ENCODE measurements at places on chromosomes 6 and 20.
A peak's percentile ranks its signal among the peaks of the same experiment; 100 is the strongest.

DNA sequence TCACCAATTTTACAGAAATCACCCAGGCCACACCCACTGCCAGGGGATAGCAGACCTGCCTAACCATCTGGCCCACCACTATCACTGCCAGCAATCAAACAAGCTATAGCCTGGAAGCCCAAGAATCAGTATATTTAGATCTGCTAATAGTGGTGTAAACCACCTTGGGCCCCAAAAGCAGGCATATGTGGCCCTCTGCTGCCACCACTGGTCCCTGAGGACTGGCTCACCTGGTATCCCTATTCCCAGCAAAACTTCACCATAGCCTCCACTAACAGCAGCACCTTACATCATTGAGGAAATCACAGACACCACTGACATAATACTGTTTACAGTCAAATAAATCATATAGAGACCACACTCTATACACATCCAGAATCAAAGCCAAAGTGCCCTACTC lies 880.4 kb upstream of the MAN1A1 start:
- DNase-seq: no peak

DNA sequence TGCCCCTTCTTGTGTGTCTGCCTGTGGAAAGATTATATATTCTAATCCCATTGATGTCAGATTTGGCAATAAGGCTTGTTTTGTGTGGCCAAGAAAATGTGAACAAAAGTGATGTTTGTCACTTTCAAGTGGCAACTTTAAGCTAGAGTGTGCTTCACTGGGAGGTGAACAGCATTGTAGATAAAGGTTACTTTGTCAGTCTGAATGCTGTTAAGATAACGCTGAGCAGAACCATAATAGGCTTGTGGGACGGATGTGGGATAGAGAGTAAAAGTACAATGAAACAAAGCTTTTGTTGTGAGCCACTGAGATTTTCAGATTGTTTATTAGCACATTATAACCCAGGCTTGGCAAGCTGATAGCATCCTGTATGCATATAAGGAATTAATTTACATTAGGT lies 303.8 kb upstream of the MAN1A1 start:
- DNase-seq: no peak

DNA sequence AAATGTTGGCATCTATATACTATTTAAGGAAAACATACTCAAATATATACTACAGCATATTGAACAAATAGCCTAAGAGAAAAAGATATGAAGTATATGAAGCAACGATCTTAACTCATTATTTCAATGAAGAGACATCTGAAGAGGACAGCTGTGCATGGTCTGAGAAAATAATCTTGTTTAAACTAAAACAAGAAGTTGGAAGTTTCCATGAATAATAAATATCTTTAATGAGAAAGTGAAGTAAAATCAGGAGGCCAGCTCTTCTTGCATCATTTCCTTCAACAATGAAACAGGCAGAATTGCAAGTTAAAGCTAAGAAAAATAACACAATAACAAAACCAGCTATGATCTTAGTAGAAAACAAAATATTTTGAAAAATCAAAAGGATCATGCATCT lies 1265.4 kb upstream of the MAP3K7 start:
- no peak for DNase-seq

DNA sequence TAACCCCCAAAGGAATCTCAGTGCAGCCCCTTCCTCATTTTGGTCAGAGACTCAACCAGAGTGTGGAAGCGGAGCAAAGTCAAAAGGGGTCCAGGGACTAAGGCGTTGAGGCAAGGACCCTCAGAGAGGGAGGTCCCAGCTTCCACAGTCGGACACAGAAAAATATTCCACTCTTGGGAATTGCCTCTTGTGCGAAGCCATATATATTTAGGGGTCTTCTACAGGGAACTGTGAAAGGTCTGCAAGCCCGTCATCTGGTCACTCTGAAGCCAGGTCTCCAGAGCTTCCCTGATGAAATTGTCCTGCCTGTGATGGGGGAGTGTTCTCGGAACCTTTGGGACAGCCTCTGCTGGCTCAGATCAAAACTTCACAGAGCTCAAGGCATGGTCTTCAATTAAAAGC lies 160.8 kb downstream of the TBXT start:
- DNase-seq: no peak

GRCh38 chr6:148747145-148747470 lies 278 bp downstream of the UST start:
- no peak for DNase-seq

GRCh38 chr20:61968036-61968810 lies 97.5 kb downstream of the TAF4 start:
- no peak for DNase-seq

GRCh38 chr20:4113615-4114603 lies 98.6 kb upstream of the RNF24 start:
- DNase-seq: no peak

GRCh38 chr20:10179574-10180298 lies 38.9 kb upstream of the SNAP25 start:
- DNase-seq: no peak

- no peak for DNase-seq
These were observed 156.8 kb downstream of the CEBPB start for GRCh38 chr20:50347284-50348063.

GRCh38 chr6:117512987-117513573 lies 30.6 kb downstream of the DCBLD1 start:
- no peak for DNase-seq

GRCh38 chr6:100382031-100382430 lies 82.7 kb downstream of the SIM1 start:
- DNase-seq: no peak

- no peak for DNase-seq
These were observed 53.2 kb downstream of the PPP1R14C start for GRCh38 chr6:150195996-150196417.

- no peak for DNase-seq
These were observed 39.3 kb upstream of the DUSP22 start for GRCh38 chr6:252775-253535.

DNA sequence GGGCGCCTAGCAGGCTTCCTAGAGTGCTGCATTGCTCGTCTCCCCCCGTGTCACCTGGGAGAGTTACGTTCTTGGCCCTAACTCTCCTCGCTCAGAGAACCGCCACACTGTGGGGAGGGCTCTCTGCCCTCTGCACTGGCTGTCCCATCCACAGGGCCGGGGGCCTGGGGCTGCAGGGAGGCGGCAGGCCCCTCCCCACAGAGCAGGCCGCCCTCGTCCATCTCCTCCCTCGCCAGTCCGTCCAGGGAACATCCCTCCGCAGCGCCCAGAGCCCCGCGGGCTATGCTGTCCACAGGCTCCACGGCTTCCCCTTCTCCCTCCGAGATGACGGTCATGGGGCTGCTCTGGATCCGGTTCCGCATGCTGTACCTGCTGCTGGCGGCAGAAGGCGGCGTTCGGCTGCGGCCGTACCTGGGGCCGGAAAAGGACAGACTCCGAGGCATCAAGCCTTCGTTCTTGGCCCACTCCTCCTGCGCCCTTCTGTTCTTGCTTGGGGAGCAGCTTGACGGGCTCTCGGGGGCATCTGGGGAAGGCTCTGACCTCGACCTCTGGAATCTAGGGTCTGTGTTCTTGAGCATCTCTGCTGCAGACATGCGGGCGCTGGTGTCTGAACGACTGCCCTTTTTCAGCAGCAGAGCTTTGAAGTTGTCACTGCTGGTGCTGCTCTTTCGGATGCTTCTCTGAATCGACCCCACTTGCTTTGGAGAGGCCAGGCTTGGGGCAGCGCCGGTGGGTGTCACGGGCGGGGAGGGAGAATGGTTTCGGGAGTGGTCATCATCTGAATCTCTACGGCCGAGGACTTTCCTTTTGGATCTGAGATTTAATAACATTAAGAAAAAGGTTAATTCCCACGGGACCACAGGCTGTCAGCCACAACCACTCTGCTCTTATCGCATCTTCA lies 20.2 kb downstream of the HEBP2 start:
- DNase-seq: no peak

- DNase-seq: no peak
These were observed 664.8 kb upstream of the MMS22L start for GRCh38 chr6:97947841-97948240.

GRCh38 chr6:169896826-169897456 lies 145.5 kb downstream of the ERMARD start:
- peak; percentile 46 for DNase-seq

DNA sequence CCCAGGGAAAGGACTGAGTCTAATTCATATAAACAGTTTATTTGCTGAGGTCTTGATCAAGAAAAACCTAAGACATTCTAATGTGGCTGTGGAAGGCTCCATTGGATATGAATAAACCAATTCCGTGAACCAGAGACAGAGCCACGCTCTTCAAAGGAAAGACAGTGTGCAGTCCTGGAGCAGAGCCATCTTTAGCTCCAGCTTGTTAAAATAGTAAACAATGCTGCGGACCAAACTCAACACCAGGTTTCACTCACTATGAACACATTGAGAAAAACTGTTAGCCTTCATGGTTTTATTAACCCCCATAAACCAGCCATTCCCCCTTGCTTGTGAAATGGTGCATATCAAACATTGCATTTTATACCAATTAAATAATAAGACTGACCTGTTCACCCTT lies 61.9 kb downstream of the COL9A1 start:
- DNase-seq: no peak

DNA sequence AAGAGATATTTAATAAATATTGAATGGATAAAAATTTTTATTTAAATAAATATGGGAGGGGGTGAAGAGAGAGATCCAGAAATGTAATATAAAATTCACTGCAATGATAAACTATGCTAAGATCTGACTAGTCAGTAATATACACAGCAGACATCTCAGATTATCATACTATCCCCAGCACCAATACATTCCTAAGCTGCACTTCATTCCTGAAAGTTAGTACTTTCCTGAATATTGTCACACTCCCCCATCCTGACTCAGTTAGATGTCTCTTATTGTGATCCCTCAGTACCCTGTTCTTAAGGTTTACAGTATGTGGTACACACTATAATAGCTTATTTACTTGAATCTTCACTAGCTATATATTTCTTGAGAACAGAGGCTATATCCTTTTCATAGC lies 88.3 kb upstream of the KCNQ5 start:
- no peak for DNase-seq

DNA sequence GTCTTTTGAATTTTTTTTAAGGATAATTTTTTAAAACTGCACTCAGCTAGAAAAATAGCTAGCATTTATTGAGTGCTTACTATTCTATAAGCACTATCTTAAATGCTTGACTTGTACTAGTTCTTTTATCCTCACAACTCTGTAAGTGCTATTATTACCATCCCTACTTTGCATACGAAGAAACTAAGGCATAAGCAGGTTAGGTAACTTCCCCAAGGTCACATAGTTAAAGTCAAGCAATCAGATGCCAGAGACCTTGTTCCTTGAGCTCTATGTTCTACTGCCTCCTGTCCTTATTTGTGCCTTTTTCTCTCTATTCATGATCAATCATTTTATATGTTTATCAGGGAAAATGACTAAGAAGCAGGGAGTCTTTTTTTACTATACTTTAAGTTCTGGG lies 65.0 kb downstream of the GCLC start:
- DNase-seq: no peak

GRCh38 chr6:14488180-14488579 lies 370.6 kb downstream of the CD83 start:
- DNase-seq: no peak

- no peak for DNase-seq
These were observed 107.1 kb downstream of the COL12A1 start for GRCh38 chr6:75098709-75099108.

- no peak for DNase-seq
These were observed 1.9 kb upstream of the CST8 start for GRCh38 chr20:23488996-23489395.

DNA sequence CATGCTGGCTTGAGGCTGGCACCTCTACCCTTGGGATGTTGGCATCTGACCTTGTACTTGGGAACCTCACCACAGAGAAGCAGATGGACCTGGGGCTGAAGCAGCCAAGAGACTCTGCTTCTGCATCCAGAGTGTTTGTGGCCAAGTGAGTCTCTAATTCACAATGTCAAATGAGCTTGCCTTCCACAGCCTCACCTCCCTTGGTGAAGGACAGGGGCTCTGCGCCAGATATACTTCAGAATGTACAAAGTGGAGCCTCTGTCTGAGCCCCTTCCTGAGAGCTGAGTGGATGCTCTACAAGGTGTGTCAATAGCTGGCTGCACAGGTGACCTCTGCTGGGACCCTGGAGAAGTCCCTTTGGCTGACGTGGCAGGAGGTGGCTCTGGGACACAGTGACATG lies 508.9 kb downstream of the CDH26 start:
- no peak for DNase-seq

DNA sequence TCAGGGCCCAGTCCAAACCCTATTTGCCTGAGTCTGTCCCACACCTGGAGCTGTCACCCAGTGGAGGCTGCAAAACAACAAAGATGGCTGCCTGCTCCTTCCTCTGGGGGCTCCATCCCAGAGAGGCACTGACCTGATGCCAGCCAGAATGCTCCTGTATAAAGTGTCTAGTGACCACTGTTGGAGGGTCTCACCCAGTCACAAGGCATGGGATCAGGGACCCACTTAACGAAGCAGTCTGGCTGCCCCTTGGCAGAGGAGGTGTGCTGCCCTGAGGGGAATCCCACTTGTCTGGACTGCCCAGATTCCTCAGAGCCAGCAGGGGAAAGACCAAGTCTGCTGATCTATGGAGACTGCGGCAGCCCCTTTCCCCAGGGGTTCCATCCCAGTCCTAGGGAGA lies 241.6 kb downstream of the CDH26 start:
- DNase-seq: no peak

DNA sequence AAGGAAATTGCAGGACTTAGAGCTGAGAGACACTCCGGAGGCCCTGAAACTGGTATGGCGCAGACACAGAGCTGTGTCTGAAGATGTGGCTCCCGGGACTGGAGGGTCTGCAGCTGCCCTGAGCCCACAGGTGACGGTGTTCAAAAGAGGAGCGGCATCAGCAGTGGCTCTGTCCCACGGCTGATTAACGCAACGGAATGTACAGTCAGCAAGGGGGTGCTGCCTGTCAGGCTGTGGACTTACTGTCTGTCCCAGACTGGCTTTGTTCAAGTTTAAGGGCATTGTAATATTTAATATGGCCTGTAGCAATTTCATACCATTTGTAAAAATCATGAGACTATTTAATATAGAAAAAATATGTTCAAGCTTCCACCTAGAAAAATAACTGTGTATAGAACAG lies 228.0 kb upstream of the TAB2 start:
- DNase-seq: no peak

DNA sequence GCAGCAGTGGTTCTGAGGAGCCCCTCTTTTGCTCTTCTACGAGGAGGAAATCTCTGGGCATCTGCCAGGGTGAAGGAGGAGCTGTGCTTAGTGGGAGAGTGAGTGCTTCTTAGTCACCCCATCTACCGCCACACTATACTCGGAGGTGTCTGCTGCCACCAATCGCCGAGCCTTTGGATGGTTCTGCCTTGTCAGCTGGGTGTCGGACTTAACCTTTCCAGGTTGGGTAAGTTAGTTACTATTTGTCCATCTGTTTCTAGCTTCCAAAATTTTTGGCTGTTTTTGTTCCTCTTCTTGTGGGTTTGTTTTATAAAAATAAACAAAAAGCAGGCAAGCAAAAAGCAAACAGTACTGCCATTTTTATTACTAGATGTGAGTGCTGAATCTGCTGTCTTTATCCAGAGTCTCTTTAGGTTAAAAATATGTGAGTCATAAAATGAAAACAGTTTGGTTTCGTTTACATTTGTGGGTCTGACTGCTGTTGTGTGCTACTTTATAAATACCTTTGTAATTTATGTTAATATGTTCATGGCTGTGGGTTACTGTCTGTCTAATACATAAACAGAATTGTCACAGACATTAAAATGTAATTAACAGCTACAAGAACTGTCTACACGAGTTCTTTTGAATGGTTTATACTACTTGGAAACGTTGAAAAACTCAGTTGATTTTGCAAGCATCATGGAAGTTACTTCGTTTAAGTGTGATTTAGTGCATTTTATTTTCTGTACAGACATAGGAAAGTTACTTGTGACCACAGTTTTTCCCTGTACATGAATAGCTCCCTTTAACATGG lies 89.2 kb downstream of the ARID1B start:
- DNase-seq: no peak

All from left forelimb (tissue), 1 donor.